ENCODE measurements at places on chromosomes 16 and 17.

GRCh38 chr17:16052486-16052885 lies 52.9 kb downstream of the TTC19 start:
- DNase-seq: no peak

GRCh38 chr16:88421301-88421700 lies 31.8 kb upstream of the ZFPM1 start:
- no peak for DNase-seq

DNA sequence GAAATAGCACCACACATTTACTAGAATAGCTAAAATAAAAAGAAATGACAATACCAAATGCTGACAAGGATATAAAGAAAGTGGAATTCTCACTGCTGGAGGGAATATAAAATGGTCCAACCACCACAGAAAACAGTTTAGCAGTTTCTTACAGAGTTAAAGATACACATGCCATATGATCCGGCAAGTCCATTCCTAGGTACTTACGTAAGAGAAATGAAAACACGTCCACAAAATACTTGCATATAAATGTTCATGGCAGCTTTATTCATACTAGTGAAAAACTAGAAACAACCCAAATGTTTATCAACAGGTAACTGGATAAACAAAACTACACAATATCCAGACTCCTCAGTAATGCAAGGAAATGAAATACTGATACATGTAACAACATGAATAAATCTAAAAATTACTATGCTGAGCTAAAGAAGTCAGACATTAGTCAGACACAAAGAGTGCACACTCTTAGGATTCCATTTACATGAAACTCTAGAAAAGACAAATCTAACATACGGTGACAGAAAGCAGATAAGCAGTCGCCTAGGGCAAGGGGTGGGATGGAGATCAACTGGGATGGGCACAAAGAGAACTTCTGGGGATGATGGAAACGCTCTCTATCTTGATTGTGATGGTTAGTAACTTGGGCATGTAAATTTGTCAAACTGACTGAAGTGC lies 76.4 kb downstream of the SMG6 start:
- DNase-seq: no peak

GRCh38 chr17:69468207-69468606 lies 53.7 kb downstream of the MAP2K6 start:
- no peak for DNase-seq

DNA sequence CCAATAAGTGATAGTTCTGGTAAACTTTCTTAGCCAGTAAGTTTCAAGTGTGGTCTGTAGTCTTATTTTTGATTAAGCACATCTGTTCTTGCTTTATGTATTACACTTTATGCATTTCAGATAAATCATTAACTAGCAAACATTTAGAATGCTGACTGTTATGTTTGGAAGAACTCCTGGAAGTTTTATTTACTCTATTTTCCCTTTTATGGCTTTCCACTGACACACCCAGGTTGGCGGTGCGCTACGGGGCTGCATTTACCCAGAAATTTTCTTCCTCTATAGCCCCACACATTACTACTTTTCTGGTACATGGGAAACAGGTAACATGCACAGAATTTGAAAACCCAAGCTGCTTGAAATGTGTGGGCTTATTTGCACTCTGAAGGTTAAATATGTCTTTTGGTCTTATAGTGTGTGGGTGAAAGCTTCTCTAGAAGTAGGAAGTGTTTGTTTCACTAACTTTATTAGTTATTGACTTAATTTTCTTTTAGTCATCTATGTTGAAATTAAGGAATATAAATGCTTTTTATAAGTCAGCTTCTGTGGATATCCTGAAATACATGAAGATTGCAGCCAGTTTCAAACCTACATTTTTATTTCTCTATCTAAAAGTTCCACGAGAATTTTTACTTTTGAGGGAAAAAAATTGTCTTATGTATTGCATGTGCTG lies 203.7 kb downstream of the PHKB start:
- no peak for DNase-seq

DNA sequence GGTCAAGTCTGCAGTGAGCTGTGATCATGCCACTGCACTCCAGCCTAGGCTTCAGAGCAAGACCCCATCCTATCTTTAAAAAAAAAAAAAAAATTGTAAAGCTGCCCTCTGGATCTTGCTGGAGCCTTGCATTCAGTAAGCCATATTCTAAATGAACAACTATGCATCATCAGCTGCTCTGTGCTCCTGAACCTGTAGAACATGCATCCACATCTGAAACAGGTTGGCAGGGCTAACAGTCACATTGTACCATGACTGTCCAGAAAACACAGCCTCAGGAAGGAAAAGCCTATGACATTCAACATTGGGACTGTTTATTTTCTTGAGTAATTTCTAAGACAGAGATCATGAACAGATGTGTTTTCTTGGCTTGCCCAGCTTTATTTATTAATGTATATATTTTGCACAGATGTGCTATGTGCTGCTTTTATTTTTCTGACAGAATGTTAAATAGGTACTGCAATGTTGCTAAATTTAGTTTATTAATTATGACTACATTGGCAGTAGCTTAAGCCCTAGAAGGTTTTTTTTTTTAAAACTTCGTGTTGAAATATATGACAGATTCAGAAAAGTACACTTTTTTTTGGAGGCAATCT lies 19.8 kb downstream of the ACSF2 start:
- DNase-seq: no peak

- no peak for DNase-seq
Observed at GRCh38 chr17:39462631-39463375, 1.5 kb downstream of the CDK12 start.

- DNase-seq: no peak
Observed at GRCh38 chr17:7011942-7012254, 526 bp upstream of the RNASEK start.

GRCh38 chr17:40158438-40159013 lies 18.2 kb downstream of the CASC3 start:
- DNase-seq: no peak

DNA sequence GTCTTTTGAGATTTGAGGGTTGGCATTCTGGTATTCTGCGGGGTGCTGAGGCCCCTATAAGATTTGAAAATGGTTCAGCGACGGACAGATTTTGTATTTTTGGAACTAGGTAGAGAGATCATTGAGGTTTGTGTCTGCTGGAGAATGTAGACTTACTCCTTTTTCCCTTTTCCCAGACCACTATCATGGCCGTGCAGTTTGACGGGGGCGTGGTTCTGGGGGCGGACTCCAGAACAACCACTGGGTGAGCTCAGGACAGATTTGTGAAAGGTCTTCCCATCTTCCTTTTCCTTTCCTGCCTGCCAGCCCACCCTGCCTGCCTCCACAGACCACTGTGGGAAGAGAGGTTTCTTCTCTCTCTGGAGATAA lies 572 bp downstream of the PSMB6 start:
- DNase-seq: no peak

DNA sequence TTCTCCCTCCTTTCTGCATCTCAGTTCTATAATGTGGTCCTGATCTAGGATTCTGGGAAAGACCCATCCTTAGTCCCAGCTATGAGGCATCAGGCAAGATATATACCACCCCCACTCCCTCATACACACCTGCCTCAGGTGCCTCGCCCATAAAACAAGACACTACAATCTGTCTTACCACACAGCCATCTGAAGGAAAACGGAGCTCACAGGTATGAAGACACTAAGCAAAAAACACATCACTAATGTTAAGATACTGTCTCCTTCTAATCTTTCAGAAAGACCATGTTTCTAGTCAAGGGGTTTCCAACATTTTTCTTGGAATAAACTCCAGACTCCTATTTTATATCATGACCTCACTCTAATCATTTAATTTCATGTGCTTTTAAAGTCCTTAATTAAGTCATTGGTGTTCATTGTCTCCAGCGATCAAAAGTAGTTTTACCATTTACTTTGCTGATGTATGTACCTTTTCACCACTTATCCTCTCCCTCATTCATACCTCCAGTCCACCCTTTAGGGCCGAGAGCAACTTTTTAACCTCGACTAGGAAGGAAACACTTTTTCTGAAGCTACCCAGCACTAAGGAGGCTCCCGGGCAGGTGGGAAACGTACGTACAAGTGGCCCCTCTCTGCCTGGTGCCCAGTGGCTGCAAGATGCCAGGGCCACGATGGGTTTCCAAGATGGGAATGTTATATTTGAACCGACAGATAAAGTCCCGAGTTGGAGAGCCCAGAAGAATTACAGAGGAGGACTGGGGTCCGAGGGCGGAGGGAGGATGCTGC lies 979 bp downstream of the MAP3K14 start:
- no peak for DNase-seq

GRCh38 chr16:27431773-27432532 lies 30.0 kb downstream of the IL21R start:
- DNase-seq: no peak

DNA sequence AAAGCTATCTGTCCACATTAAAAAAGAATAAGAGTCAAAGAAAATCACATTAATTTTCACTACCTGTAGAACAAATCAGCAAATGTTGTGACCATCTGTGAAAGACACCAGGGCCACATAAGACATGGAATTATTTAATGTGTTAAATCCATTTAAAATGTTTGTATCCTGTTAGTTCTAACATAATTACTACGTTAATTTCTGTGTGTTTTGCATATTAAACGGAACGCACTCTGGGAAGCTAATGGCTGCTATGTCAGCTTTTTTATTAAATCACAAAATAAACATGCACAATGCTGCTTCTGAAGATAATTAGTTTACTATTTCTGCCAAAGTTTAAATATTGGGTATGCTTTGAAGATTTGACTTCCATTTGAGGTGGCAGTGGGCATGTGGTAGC lies 1061.2 kb downstream of the CDH11 start:
- no peak for DNase-seq

- DNase-seq: peak; percentile 29
Observed at GRCh38 chr17:21452377-21453143, 76.4 kb downstream of the KCNJ12 start.

- no peak for DNase-seq
Observed at GRCh38 chr17:76014925-76015261, 12.2 kb downstream of the EVPL start.

DNA sequence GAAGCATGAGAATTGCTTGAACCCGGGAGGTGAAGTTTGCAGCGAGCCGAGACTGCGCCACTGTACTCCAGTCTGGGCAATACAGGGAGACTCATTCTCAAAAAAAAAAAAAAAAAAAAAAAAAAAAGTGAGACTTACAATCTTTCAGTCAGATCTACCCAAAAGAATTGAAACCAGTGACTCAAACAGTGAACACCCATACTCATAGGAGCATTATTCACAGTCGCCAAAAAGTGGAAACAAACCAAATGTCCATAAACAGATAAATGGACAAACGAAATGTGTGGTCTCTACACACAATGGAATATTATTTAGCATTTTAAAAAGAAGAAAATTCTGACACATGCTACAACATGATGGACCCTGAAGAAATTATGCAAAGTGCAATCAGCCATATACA lies 9.1 kb upstream of the SCNN1B start:
- DNase-seq: no peak

DNA sequence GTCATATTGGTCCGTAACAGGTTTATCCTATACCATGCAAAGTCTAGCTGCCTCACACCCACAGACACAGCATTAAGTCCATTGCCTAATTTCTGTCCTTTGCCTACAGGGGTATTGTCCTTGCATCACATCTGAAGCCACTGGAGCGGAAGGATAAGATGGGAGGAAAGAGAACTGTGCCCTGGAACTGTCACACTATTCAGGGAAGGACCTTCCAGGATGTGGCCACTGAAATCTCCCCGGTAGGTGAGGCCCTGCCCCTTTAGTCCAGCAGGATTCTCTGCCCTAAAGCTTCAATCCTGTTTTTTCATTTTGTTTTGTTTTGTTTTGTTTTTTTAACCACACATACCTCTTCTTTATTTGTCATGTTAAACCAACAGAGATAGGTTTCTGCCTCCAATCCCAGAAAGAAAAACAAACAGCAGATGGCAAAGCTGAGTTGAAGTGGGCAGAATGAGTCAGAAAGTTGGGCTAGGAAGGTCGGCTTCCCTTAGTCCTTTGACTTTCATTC lies 2.2 kb upstream of the EFTUD2 start:
- DNase-seq: no peak
